AG20443 (cell line): ENCODE measurements at places on chromosomes 4 and X.

DNA sequence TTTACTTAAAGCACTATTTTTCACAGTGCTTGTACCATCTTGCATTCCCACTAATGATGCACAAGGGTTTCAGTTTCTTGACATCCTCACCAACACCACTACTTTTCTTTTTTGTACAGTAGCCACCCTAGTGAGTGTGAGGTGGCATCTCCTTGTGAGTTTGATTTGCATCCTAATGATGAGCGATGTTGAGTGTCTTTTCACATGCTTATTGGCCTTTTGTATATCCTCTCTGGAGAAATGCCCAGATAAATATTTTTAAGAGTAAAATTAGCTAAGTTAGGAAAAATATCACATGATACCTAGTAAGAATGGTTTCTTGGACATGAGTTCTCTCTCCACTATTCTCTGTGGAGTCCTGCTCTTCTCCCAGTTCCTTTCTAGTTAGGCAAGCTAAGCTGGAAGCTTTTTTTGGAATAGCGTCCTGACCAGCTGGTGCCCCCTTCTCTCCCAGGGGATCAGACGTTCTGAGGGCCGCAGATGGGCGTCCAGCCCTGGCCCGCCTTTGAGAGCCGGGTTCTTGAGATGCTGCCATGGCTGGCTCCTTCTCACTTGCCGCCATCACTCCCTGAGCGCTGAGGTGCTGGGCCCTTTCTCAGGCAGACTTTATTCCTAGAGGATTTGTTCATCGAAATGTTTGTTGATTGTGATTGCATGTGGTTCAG is 132.1 kb downstream of the ARHGAP10 start:
- DNase-seq: no peak

- DNase-seq: peak; percentile 35
Observed at GRCh38 chr4:169745291-169745690, 12.5 kb downstream of the HPF1 start.

GRCh38 chrX:136015016-136015415 is 29.8 kb downstream of the SLC9A6 start:
- no peak for DNase-seq

DNA sequence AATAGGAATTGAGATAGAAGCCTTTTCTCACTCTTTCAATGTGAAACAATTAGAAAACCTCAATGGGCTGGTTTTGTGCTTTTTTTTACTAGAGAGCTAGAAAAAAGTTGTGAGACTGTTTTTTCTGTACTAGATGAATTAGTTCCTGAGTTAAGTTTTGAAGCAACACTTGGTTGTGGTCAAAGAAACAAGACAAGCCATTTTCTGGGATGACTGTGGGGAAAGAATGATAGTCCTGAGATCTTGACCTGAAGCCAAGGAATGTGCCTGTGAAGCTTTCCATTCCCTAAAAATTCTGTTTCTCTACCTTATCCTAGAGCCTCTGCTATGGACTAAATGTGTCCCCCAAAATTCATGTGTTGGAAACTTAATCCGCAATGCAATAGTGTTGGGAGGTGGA is 157.8 kb upstream of the TLL1 start:
- no peak for DNase-seq

GRCh38 chrX:129997086-129997485 is 14.7 kb downstream of the BCORL1 start:
- DNase-seq: no peak

DNA sequence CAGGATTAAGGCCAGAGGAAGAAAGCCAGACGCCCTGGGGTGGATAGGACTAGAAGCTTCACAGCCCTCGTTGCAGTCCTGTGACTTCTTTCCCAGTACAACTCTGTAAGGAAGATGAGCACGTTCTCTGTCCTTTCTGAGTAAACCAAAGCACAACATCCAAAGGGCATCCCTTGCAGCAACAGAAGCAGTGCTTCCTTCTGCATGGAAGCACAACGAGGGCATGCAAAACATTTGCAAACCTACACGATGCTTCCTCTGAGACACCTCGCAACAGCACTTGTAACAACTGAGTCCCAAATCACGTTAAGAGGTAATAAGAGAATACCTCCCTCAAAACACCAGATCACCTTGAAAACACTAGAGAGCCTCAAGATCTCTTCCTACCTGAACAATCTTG is 335.7 kb upstream of the RASGEF1B start:
- no peak for DNase-seq

- DNase-seq: no peak
Observed at GRCh38 chr4:12993923-12994322, 490.2 kb downstream of the RAB28 start.

DNA sequence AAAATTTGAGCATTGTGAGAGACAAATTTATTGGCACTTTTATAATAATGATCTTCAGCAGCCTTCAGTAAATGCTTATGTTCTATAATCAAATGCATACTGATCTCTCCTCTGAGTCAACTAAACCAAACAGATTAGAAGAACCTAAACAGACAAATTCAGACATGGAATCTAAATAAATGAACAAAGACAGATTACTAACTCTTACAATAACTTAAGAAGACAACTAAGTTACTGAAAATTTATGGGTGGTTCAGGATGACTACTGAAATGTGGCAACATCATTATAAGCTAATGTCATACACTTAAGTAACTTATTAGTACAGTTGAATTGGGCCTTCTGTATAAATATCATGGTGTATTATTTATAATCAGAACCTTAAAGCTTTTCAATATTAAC is 127.3 kb downstream of the NEK1 start:
- DNase-seq: no peak

DNA sequence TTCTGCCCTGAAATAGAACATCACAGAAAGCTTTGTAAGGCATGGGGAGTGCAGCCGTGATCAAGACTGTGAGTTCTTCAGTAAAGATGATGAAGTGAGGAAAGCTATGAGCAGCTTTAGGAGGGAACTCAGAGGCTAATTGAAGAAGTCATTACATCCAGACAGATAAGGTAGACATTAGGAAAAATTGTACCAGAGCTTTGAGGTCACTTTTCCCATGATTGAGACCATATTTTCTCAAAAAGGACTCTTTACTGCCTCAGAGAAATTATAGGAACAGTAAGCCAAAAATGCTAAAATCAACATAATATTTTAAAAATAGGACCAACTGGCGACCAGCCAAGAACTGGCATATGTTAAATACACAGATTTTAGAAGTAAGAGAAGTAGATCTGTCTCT is 11.2 kb downstream of the CHST7 start:
- no peak for DNase-seq

DNA sequence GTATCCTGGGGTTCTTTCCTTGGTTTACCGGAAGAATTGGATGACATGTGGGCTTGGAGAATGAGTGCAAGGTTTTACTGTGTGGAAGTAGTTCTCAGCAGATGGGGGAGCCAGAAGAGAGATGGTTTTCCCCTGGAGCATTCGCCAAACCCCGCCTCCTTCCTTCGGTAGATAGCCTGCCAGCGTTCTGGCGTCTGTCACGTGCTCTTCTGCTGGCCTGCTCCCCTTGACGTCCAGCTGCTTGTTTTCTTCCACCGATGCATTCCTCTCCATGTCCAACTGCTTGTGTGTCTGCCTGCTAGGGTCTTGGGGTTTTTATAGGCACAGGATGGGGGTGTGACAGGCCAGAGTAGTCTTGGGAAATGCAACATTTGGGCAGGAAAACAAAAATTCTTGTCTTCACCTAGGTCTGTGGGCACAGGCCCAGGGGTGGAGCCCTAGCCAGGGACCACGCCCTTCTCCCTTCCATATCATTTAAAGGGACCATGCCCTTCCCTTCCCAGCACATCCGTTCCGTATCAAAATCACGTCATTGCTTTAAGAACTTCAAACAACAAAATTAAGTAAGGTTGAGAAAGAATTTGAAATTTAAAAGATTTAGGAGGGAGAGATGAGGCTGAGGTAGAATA is 538.7 kb upstream of the SMIM31 start:
- DNase-seq: no peak

- DNase-seq: peak; percentile 74
Observed at GRCh38 chrX:47366041-47366722, 4.2 kb upstream of the ZNF157 start.

GRCh38 chr4:115234405-115235093 is 121.1 kb upstream of the NDST4 start:
- DNase-seq: no peak

GRCh38 chrX:12962041-12962504 is 12.8 kb upstream of the TMSB4X start:
- no peak for DNase-seq

DNA sequence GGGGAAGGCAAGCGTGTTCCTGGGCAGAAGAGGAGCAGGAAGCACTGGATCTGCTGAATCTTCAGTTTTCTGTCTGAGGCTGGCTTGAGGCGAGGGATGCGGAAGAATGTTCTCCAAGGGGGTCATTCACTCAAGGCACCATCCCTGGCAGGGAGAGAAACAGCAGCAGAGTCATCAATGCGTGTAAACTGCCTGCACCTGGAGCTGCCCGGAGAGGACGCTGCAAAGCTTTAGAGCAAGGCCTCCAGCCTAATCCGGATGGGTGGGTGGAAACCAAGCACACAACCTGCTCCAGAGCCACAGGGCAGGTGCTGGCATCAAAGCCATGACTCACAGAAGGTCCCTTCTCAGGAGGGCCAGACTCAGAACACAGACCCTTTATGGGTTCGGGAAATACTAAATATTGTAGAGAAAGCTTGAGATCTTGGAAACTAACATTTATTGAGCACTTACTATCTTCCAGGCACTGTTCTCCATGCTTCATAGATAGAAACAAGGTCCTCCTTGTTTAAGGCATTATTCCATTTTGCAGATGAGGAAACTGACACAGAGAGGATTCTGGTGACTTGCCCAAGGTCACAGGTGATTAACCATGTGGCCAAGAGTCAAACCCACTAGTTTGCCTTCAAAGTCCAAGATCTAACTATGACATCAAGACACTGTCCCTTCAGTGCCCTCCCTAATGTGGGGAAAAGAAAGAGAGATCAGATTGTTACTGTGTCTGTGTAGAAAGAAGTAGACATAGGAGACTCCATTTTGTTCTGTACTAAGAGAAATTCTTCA is 7.7 kb downstream of the PROM1 start:
- DNase-seq: no peak

DNA sequence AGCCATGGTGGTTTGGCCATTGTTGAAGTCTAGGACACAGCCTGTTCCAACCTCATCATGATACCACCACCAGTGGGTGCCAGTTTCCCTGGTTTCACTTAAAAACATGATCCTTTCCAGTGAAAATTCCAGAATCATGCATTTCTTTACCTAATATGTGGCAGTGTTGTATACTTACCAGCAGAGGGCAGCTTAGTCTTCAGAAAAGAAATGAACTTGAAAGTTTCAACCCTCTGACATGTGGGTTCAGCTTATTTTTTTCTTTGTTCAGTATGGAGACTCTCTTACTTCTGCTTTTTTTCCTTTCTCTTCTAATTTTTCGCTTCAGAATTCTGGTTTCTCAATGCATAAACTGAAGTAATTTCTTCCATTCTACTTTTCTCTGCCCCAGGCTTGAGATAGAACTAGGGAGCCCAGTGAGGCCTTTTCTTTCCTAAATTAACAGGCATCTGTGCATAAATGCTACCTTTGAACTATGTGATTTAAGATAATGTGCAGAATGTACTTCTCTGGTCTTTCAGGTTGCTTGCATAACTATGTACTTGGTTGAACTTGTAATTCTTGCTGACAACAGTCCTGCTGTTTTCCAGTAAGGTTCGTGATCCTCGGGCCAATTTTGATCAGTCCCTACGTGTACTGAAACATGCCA is 10.7 kb downstream of the LIAS start:
- peak; percentile 59 for DNase-seq

DNA sequence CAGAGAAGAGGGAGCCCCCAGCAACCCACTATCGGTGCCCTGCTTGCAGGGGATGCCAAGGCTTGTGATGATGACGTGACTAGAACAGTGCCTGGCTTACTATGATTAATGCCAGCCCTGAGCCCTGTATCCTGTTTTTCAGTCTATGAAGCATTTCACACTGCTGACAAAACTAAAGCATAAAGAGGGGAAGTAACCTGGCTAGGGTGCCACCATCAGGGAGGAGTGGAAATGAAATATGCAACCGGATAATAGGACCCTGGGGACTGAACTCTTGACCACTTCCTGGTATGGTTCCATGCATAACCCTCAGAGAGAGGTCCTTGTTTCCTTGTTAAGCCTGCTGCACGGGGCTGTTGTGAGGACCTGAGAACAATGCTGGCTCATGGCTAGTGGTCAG is 50.3 kb downstream of the MED28 start:
- DNase-seq: no peak

DNA sequence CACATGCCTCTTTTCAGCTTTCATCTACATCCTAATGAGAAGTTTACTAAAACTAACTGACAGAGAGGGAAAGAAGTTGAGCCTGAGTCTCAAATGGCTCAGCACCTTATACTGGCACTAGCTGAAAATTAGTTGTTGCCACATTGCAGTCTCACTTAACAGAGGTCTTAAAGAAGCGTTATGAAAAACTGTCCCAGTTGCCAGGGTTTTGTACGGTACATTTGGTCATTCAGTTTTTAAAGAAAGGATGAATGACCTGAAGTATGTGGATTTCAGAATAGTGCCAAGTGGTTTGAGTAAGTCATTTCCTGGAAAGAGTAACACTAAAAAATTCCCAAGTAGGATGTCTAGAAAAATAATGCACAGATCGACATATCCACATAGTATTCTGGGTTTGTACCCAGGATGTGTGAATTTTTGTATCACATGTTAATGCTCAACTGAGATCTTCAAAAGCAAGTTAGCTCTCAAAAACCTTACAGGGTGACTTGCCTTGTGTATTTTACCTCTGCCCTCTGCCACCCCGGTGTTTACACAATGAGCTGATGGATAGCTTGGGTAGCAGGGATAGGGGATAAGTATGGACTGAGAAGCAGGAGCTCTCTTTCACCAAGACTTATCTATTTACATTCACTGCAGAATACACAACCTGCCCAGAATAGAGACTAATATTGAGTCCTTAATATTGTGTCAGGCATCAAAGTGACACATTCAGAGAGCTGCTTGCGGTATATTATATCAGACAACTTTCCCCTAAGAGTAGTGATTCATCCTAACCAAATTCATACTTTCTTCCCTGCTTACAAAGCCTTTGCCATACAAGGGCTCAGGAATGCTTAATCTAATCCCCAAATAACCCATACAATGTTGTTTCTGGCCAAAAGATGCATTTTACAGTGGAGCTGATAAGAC is 1075.7 kb upstream of the PABPC4L start:
- DNase-seq: no peak

- DNase-seq: no peak
Observed at GRCh38 chr4:70930530-70931256, 28.5 kb downstream of the MOB1B start.
